RWPE1 (cell line): ENCODE measurements at places on chromosomes 1 and 21.

DNA sequence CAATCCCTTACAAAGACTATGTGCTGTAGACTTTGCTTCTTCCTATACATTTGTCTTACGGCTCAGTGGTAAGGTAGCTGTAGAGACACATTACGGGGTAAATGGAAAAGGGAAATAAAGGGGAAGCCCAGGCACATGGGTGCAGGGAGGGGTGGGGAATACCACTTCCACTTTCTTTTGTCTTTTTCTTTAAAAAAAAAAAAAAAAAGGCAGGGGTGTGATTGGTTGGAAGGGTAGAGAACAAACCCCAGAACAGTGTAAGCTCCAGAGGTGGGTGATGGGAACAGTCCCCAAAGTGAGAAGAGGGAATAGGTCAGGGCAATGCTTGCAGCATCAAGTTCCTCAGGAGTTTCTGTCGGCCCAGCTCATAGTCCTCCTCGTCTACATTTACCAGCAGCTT, 3.9 kb downstream of the NIT1 start:
- no peak for DNase-seq

GRCh38 chr1:182129398-182129797, 67.9 kb upstream of the ZNF648 start:
- DNase-seq, result no peak

DNA sequence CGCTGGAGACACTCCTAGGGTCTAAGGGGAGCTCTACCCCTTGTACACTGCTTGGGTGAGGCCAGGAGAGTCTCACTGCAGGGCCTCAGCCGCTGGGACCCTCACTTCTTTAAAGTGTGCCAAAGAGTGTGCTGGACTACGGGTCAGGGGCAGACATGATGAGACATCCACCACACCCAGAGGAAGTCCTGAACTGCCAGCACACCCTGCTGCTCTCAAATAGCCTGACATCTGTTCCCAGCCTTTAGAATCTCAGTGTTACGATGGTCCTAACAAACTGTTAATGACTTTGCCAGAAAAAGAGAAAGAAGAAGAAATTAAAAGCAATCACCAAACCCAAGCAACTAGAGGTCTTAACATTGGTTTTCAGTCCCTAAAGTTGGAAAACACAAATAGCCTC, 49.0 kb downstream of the MRPL37 start:
- no peak for DNase-seq

DNA sequence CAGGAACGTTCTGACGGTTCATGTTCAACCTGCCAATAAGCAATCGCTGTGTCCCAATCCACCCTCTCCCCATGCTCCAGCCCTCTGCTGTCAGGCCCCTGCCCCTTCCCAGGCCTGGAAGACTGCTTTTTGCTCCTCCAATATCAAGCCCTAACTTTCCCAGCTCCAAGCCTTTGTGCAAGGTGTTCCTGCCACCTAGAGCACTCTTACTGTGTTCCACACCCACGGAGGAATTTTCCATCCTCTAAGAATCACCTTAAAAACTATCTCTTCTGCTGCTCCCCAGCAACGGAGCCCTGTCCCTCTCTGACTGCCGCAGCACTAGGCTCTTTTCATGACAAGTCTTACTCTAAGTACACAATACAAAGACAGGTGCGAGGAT, 657.9 kb downstream of the AJAP1 start:
- DNase-seq, result no peak

DNA sequence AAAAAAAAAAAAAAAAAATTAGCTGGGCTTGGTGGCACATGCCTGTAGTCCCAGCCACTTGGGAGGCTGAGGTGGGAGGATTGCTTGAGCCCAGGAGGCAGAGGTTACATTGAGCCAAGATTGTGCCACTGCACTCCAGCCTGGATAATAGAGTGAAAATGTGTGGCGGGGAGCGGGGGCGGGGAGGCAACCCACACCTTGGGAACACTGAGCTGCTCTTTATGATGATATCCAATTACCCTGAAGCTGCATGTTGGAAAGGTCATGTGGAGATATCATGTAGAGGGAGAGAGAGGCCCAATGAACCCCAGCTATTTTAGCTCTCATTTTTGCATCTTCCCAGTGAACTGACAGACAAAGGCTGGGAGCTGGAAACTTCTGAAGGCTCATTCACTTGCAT, 48.3 kb upstream of the ZNF648 start:
- no peak for DNase-seq

DNA sequence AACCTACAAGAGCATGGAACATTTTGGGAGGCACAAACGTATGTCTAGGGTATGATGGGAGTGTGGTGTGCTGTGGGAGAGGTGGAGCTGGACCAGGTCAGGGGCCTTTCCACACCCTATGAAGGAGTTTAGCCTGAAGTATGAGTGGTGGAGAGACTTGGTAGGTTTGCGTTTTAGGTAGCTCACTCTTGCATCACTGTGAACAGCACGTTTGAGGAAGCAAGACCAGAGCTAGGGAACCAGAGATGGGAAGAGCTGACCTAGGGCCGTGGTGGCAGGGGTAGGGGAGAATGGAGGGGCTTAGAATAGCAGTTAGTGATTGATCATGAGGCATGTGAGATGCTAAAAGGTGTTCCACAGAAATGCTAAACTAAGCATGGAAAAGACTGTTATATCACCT, 25.1 kb upstream of the ZFP69B start:
- DNase-seq, result no peak

DNA sequence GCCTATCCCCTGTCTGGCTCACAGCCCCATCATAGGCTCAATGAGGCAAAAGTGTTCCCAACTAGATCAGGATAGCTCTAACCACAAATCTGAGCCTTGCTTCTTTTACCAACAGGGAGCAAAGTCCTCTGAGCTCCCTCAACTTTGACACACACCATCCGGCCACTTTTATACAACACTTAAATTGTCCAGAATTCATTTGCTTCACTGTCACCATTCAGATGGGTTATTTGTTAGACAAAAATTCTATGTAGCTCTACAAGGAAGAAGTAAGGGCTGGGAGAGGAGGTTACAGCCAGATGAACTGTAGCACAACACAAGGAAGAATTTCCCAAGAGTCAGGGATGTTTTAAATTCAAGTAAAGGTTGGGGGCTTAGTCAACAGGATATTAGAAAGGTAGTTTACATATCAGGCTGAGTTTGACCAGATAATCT, 50.8 kb downstream of the TGFBR3 start:
- DNase-seq, result no peak

- DNase-seq, result peak; percentile 91
These were observed 125.1 kb upstream of the IPO9 start for GRCh38 chr1:201703621-201704438.
